ENCODE measurements at places on chromosomes 6 and 20.
A peak's percentile ranks its signal among the peaks of the same experiment; 100 is the strongest.

- no peak for DNase-seq
Measured at GRCh38 chr6:33622456-33623431, 1.6 kb downstream of the ITPR3 start.

GRCh38 chr6:168213121-168213524 lies 106.5 kb downstream of the DACT2 start:
- DNase-seq, result no peak

DNA sequence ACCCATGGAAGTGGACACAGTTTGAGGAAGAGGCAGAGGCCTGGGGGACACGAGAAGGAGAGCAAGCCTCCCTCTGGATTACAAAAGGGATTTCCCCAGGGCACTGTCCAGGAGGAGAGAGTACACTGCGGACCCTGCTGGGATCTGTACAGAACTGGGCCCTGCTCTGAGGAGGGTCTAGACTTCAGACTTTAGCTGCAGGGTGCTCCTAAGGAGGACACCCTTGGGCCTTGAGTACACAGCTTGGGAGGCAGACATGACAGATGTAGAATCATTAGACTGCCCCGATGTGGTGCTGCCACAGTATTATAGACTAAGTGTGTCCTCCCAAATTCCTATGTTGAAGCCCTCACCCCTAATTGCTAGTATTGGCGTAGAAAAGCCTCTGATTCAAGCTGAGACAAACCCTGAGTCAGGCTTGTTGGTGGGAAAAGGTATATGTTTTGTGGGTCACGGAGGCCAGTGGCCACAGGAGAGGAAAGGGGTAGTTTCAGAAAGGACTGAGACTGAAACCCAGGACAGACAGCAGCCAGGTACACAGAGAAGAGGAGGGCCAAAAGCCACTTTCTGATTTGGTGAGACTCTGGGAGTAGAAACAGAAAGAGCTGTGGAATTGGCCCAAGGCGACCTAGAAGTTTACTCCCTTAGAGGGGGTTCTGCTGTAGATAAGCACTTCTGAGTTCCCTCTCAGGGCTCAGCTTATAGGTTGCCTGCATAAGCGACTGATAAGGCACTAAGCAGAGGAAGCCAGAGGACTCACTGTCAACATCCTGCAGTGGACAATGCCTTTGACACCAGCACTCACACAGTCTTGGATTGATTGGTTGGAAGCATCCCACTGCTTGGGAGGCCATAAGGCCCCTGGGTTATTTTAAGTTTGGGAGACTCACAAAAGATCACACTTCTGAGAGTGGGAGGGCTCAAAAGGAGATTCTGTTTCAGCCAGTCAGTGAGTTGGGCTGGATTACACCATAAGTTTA lies 16.5 kb upstream of the SH3BGRL2 start:
- DNase-seq, result no peak

DNA sequence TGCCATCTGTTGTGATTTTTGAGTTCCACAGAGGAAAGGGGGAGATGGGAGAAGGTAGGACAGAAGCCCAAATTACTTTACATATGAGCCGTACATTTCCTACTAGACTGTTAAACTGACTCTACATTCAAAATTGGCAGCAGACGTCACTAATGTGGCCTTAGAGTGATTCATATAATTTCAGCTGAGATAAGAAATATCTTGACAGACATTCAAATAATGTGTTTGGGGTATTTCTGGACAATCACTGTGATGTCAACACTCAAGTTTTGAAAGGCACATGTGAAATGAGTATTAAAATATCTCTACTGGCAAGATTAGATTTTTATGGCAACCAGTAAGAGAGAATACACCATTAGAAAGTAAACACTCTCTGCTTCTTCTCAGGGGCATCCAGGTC lies 104.0 kb downstream of the MTFR2 start:
- DNase-seq, result no peak

DNA sequence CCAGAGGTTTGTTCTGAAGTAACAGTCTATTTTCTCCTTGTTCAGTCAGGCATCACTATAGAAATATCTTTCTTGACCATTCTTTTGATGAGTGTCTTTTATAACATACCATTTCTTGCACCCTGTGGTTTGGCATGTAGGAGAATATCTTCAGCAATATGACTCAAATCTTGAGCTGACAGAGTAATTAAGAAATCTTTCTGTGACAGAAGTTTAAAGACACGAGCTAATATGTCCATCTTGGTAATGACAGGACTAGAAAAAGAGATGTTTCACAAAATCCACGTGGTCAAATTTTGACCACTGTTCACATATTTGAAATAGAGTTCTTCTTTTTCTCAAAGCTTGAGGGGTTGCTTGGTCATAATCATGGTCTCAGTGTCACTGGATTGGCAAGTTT lies 149.9 kb downstream of the MYB start:
- no peak for DNase-seq

DNA sequence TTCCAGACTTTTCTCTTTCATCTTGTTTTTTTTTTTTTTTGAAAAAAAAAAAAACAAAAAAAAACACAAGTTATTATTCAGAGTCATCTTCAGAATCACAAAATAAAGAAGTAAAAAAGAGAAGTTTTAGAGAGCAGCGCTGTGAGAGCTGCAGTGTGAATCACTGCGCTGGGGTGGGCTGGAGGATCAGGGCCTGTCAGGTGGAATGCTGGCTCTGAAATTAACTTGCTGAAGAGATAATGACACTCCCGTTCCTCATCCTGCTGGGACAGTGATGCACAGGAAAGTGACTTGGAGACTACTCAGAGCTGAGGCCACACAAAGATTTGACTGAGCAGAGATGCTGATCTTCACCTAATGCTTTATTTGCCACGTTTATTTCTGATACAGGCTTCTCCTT lies 42.7 kb upstream of the CLDN20 start:
- DNase-seq, result no peak

- no peak for DNase-seq
Measured at GRCh38 chr6:2109796-2110195, 135.6 kb downstream of the GMDS start.

- DNase-seq, result no peak
Measured at GRCh38 chr20:50725724-50726005, 5.7 kb upstream of the PARD6B start.

GRCh38 chr6:152458648-152459644 lies 178.2 kb downstream of the SYNE1 start:
- DNase-seq, result no peak

DNA sequence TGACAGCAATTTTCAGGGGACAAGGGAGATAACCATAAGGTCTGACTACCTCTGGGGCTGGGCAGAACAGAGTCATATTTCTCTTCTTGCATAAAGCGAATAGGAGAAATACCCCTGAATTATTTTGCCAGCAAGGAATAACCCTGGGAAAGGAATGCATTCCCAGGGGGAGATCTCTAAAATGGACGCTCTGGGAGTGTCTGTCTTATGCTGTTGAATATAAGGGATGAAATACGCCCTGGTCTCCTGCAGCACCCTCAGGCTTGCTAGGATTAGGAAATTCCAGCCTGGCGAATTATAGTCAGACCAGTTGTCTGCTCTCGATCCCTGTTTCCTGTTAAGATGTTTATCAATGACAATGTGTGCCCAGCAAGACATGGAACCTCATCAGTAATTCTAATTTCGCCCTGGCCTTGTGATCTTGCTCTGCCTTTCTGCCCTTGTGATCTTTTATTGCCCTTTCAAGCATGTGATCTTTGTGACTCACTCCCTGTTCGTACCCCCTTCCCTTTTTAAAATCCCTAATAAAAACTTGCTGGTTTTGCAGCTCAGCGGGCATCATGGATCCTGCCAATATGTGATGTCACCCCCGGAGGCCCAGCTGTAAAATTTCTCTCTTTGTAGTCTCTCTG lies 221.6 kb upstream of the HS3ST5 start:
- no peak for DNase-seq

DNA sequence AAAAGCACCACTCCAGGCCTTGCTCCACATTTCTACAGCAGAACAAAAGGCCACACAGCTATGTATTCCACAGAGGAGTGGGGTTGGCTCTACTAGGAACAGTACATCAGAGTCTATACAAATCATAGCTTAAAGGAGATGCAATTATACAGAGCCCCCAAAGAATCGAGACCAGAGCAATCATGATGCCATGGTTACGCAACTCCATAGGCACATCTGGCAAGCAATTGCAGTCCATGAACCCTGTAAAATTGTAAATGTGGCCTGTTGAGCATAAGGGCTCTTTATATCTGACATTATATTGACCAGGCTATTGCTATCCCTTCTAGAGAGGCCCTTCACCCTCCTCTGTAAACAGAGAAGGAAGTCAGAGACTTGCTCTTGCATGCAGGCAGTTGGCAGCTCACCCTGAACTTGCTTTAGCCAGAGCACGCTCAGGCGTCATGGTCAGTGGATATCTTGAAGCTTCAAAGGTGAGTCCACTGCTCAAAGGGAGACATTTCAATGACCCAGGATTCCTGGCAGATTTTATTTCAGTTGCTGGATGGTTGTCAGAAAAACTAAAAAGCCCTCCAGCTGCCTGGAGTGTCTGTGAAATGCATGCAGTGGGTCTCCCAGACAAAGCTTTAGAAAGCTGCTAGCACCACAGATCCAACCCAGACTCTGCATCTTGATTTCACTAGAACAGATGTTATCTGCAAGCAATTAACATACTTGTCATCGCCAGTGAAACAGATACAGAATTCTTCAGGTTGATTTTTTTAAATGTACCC lies 357.2 kb downstream of the CENPW start:
- DNase-seq, result no peak

GRCh38 chr20:41290804-41291389 lies 26.6 kb downstream of the ZHX3 start:
- no peak for DNase-seq

DNA sequence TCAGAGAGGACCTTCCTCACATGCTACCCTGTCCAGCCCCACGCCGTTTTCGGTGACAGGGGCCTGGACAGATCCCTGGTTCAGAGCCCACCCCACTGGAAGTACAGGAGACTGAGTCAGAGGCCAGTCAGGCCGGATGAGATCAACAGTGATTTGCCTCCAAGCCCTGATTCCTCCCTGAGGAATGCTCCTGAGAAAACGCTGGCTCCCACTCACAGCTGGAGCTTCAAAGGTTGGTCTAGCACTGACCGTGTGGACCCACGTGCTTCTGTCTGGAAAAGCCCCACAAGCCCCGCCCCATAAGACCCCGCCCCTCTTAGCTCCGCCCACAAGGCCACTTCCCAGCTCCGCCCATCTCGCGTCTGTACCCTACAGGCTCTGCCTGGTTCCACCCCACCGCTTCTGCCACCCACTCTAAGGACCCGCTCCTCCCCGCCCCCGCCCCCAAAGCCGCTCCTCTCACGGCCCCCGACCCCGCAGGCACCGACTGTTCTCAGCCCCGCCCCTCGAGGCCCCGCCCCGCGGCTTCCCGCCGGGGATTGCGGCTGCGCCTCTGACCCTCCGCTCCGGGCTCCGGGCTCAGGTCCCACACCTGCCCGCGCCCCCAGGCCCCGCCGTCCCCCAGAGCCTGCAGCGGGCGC lies 64.9 kb upstream of the BHLHE23 start:
- DNase-seq, result peak; percentile 19

DNA sequence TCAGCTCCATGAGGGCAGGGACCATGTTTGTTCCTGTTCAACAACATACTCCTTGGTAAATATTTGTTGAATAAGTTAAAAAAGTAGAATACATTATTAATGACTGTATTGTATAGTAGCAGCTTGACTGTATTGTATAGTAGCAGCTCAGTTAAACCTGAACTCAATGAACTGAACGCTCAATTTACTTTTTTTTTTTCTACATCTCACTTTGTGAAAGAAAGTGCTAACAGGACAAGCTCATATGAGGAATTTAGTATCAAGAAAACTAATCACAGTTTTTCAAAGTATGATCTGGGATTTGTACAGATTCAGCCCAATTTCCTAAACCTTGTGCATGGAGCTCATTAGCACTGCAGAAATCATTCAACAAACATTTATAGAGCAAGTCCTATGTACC lies 38.8 kb upstream of the NR2E1 start:
- DNase-seq, result no peak

- DNase-seq, result no peak
Measured at GRCh38 chr6:30687659-30688431, 1.4 kb upstream of the PPP1R18 start.

GRCh38 chr6:53825532-53826321 lies 30.9 kb downstream of the LRRC1 start:
- DNase-seq, result no peak

DNA sequence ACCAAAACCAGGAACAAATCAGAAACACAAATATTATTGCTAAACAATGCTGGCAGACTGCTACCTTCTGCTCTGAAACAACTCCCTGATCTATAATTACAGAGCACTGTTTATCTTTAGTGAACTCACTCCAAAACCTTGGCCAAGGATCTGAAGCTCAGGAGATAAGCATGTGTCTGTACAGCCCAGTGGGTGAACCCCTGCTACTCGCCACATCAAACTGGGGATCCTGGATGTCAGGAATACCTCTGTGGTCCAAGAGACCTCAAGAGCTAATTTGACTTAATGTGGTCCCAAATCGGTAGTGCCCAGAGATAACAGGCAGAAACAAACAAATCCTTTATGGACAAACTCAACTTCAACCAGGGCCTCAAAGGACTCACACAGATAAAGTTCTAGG lies 381.8 kb downstream of the KIF16B start:
- no peak for DNase-seq

DNA sequence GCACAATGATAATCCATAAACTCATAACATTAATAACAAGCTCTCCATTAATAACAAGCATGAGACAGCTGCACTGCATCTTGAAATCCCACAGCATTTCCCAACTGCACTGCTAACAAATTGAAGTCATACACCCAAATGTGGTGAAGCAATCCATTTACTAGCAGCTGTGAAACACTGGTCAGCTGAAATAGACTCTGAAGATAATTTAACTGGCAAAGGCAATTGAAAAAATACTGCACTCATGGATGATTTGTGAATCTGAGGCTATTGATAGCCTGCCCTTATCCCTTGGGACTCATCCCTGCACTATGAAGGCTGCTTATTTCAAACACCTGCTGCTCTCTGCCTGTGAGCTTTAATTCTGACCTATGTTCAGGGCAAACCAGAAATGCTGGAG lies 49.1 kb upstream of the PLCB1 start:
- no peak for DNase-seq

DNA sequence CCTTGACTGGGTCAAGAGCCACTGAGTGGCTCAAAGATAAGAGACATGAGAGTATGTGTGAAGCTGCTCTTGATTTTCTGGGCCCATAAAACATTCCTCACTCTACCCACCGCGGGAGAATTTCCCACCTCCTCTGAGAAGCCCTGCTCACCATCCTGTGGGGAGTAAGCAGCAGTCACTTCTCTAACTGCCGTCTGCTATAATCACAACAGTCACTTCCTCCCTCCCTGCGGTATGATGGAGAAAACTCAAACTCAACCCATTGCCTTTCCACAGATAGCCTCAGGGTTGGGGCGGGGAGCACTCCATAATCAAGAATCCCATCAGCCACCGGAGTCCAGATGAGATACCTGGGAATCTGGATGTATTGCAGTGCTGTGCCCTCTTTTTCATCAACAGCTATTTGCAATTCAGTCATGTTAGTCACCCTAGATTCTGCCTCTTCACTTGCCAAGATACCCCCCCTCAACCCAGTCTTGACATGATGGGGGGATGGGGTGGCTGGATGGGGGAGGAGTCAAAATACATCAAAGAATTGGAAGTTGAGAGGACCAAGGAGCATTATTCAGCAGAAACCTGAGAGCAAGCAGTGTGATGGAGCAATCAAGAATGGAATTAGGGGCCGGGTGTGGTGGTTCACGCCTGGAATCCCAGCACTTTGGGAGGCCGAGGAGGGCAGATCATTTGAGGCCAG lies 5.1 kb downstream of the MOCS1 start:
- DNase-seq, result no peak

- DNase-seq, result no peak
Measured at GRCh38 chr6:31114541-31114878, at the start of gene PSORS1C1. TSS of gene PSORS1C1 (plus strand) at chr6:31114800. CDS start at chr6:31129633, 14,833 bp downstream.
